Amygdala (tissue), 56 donors: ENCODE measurements at places on chromosomes 12 and 14.

DNA sequence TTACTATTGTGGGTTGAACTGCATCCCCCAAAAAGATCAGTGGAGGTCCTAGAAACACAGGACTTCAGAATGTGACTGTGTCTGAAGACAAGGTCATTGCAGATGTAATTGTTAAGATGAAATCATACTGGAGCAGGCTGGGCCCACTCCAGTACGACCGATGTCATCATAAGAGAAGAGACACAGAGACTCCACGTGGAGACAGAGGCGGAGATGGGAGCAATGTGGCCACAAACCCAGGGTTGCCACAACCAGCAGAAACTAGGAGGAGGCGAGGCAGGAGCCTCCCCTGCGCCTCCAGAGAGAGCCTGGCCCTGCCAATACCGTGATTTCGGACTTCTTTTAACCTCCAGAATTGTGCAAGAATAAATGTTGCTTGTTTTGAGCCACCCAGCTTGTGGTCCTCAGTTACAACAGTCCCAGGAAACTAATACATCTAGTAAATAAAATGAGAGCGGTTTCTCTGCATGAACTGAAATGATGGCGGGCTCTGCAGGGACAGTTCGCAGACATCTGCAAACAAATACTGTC, 25.7 kb upstream of the FZD10 start:
- no peak for DNase-seq

DNA sequence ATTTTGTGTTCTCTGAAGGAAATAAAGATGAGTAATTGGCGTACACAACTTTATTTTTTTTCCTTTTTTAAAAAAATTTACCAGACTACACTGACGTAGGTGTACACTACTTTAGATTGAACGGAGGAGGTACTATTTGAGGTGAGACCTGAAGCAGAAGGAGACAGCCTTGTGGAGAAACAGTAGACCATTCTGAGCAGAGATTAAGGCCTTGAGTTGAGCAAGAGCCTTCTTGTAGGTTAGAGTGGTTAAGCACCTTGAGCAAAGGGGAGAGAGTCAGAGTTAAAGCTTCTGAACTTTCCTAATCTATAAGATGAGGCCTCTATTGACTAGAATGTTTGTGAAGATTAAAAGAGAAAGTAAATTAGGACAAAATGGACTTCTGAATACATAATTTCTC, 2.5 kb downstream of the LEMD3 start:
- DNase-seq, result no peak

GRCh38 chr14:52877628-52878027, 73.2 kb downstream of the FERMT2 start:
- no peak for DNase-seq

- DNase-seq, result no peak
These were observed 26.4 kb downstream of the HCFC2 start for GRCh38 chr12:104090685-104091084.

GRCh38 chr12:78636231-78636855, 228.2 kb upstream of the SYT1 start:
- DNase-seq, result no peak

GRCh38 chr12:57119294-57120085, 8.3 kb upstream of the STAT6 start:
- DNase-seq, result no peak

- no peak for DNase-seq
These were observed 101.1 kb downstream of the PLEKHG7 start for GRCh38 chr12:92803903-92804302.

GRCh38 chr14:31819281-31819680, 257.8 kb upstream of the ARHGAP5 start:
- no peak for DNase-seq

DNA sequence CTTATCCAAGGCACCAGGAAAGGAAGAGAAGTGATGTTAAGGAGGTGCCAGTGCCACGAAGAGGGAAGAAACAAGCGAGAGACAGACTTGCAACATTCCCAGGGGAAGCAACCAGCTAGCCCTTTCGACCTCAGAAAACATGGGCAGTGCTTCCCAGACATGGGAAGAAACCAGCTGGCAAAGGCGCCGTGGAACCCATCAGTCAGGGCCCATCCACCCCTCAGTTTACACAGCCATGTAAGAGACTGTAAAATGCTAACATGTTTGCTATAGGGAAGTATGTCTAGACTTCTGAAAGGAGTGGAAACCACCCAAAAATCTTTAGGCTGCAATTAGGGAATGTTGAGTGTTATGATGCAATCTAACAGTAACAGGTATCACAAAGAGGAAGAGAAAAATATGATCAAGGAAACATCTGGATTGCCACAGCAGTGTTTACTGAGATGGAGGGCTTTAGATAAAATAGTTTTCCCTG, 26.3 kb downstream of the ANAPC5 start:
- no peak for DNase-seq
